ENCODE measurements at places on chromosomes 3 and 15. TPM values are rescaled to one million over a fixed set of nuclear protein-coding genes. Genes with fewer than 3 reads are reported as not detected.

- DNase-seq: peak; percentile 98
Observed at GRCh38 chr3:25820366-25820765, 30.5 kb downstream of the OXSM start.

DNA sequence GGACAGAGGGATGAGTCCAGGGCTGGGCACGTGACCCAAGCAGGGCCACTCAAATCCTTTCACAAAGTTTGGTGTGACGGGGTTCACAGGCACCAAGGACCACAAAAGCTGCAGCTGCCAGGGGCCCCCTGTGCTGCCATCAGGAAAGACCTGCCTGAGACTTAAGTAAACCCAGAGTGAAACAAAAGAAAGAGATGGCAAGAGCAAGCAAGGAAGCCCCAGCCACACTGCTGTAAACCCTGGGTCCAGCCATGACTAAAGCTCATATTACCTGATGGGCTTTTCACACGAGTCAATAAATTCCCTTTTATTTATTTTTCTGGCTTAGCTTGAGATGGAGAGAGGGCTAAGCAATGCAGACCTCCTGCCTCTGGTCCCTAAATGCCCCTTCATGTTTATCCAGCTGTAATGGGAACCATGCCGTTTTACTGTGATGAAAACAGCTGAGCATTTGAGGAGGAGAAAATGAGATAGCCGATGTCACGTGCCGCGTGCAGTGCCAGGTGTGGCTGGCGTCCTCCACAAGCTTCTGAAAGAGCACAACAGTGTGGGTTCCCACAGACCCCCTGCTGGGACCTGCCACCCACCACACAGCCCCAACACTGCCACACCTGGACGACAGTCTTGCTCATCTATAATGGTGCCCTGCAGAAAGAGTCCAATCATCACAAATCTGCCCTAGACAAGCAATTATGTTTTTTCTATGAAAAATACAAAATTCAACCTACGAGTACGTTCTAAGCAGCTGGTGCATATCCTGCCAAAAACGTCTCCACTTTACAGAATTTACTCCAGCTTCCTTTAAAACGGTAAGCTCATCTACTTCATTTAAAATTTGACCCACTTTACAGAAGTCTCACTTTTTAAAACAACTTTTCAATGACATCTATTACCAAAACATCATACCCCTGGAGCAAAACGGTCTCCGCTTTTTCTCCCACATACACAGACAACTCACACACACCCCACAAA lies 34.2 kb downstream of the ADAMTS17 start:
- no peak for DNase-seq

DNA sequence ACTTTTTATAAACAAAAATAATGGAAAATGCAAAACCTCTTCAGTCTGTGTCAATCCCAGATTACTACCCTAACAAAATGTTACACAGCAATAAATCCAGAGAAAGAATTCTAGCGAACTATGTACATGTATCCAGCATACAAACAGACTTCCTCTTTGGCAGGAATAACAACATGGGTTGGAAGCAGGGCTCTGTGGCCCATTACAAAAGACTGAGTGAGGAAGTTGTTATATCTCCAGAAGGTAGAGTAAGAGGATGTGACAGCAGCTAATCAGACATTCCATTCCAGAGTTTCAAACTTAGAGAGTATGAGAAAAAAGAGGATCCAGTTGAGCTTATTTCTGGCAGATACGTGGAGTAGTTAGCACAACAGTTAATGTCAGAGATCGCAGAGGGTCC lies 294.0 kb upstream of the PLSCR5 start:
- DNase-seq: no peak

Gene SH3GL3
- total RNA-seq: not detected

DNA sequence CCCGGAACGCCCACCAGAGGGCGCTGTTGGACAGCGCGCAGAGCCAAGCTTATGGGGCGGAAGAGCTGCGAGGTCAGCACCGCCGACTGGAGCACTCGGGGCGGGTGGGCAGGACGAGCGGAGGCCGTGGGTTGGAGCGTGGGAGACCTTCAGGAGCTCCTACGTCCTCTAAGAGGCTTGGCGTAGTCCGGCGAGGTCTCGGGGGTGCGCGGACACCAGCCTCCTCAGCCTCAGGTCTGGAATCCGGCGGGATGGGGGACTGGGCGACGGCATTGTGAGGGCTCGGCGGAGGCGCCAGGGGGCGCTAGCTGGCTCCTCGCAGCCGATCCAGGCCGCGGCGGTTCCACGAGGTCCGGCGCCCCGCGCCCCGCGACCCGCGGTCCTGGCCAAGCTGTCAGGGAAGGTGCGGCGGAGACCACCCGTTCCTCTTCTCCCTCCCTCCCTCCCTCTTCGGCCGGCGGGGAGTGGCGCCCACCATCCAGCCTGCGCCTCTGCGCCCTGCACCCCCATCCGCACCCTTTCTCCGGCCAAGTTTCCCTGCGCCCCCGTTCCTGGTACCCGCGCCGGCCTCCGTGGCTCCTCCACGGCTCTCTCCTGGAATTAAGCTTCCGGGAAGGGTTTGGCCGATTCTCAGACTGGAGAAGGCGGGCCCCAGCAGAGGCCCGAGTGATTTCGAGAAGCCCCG lies 24.3 kb upstream of the POLG start:
- DNase-seq: peak; percentile 37

DNA sequence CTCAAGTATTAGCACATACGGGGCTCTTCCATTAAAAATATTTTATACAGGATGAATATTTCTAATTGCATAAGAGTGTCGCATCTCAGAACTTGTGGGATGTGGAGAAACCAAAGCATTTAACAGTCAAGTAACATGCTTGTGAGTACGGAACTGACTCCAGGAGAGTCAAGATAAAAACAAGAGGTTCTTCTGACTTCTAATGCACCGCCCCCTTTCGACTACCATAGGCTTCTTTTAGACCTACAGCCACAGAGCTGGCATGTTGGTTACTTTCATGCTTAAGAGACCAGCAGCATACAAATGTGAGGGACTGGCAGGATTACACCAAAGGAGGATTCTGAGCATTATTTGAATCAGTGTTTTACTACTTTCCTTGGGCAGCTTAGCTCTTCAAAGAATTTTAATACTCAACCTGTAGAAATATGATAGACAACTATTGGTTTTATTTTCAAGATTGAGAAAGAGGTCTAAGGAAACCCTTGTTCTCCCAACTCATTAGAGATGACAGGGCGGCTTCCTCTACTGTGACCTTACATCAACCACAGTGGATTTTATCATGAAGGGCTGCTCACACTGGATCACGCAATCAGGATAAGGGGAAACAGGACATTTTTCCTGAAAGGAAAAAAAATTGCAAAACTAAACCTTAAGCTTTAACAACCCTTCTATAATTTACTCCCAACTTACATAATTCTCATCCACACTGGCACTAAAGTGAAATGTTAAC lies 14.0 kb downstream of the ETV5 start:
- no peak for DNase-seq

All from HFFc6 (cell line).